ENCODE measurements at places on chromosomes 3 and 15.

GRCh38 chr15:42385206-42385979 is 26.1 kb downstream of the CAPN3 start:
- no peak for DNase-seq

GRCh38 chr3:197567904-197568681 is 12.3 kb upstream of the BDH1 start:
- DNase-seq: no peak

DNA sequence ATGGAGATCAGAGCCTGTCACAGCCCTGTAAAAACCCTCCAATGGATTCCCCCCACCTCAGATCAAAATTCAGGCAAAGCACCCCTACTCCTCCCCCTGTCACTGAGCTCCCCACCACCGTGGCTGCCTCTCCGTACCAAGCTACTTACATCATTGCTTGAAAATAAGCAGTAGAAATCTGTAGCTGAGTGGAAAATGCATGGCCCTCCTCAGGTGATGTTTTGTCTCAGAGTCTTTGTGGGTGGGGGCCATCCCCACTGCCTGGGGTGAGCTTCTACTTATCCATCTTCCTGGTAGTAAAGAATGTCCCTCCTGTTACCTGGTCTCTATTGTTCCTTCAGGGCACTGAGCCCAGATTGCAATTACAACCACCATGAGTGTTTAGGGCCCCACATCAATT is 34.5 kb downstream of the SLCO2A1 start:
- DNase-seq: no peak

DNA sequence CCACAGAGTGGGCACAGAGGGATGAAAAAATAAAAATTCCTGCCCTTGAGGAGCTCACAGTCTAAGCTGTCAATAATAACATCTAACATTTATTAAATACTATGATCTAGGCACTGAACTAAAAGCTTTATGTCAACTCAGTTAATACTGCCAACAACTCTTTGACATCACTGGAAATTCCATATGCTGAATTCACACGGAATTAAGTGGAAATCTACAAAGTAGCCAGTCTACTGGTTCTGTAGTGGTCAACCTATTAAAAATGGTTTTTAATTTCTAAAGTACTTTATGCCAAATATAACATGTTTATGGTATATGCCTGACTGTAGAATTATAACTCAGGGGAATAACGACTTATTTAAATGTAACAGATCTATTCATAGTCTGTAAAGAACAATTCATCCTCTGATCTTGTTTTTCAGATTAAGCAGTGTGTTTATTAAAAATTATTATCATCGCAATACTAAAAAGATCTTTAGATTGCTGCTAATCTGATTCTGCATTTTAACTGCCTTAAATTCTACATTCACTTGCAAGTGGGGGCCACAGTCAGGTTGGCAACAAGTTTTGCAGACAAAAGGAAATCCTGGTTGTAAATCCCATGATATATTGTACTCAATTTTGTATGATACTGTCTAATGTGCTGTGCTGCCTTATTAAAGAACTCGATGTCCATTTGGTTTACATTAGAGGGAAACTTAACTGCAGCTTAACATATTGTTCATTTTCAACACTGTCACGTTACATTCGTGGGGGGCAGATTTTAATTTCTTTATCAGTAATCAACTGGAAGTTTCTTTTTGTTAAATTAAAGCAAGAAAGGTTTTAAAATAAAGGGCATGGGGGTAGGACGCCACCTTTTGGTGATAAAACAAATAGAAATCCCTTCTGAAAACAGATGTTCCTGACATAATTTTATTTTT is 2.6 kb upstream of the FOXP1 start:
- DNase-seq: no peak

- no peak for DNase-seq
These were observed 17.5 kb upstream of the GASK1A start for GRCh38 chr3:42961633-42962032.

DNA sequence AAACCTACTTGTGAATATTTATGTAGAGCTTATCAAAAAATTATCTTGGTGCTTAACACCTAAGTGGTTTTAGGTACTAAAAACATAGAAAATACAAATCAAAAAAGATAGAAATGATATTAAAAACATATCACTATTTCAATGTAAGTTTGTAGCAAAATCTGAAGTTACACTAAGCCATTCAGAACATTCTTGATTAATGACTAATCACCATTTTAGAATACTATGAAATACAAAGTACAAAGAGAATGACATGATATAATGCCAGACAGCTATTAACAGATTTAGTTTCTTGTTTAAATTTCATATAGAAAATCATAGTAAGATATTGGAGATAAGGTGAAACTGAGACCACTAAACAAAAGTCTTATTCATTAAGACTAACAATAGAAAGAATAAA is 169.7 kb upstream of the AGTR1 start:
- no peak for DNase-seq

- DNase-seq: no peak
These were observed 613.8 kb downstream of the DIPK2A start for GRCh38 chr3:144585408-144585807.

DNA sequence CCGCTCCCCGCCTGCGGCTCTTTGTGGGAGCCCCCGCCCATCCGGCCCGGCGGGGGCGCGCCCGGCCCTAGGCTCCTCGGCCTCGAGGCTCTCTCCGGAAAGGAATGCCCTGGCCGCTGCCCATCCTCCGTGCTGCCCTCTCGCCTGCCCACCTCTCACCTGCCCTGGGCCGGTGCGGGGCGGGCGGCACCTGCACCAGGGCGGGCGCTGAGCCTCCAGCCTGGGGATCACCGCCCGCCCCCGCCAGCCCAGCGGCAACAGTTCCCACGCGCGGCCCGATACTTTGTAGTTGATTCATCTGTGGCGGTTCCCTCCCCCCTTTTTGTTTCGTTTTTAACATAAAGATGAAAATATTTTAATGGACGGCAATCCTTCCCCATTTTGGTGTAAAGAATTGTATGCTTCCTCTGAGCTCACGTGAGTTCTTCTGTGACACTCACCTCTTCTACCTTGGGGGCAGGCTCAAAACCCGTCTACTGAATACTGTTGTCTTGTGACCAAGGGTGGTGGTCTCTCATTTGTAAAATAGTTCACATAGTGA is 1.9 kb downstream of the KLF13 start:
- peak; percentile 48 for DNase-seq

GRCh38 chr3:66336333-66336766 is 115.5 kb downstream of the SLC25A26 start:
- no peak for DNase-seq

DNA sequence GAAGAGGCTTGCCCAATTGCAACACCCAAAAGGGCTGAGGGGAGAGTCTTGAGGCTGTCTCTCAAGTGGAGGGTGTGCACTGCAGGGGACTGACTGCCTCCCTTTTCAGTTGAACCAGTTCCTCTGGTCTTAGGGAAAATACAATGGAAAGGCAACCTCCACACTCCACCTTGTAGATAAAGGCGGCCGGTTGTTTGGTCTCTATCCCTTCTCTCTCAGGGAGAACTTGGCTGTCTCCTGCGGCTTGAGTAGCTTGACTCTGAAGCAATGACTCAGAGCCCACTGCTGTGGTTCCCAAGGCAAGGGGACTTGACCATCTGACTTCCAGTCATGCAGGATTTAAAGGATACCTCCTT is 143.2 kb upstream of the UMPS start:
- DNase-seq: no peak

DNA sequence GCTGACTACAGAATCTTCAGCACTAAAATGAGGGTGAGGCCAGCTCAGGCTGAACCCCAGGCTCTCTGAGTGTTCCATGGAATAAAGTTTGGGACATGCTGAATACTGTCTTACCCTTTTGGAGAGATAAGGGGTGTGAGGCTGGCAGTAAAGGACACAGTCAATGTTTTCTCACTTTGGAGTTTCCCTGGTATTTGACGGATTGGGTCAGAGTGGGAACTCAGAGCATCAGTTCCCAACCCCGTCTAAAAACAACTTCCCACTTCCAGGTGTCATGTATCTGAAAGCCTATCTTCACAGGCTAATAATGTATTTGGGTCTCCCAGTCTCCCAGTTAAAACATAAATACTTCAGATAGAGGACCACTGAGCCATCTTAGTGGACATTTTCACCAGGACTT is 180.7 kb downstream of the TLE3 start:
- DNase-seq: no peak

GRCh38 chr15:31488437-31489204 is 162.0 kb downstream of the KLF13 start:
- no peak for DNase-seq

- DNase-seq: no peak
These were observed 12.2 kb upstream of the CACNA1D start for GRCh38 chr3:53482227-53482626.

- no peak for DNase-seq
These were observed 1.7 kb downstream of the NT5DC2 start for GRCh38 chr3:52531860-52532516.

GRCh38 chr3:57354768-57355167 is 62.3 kb upstream of the ASB14 start:
- no peak for DNase-seq

DNA sequence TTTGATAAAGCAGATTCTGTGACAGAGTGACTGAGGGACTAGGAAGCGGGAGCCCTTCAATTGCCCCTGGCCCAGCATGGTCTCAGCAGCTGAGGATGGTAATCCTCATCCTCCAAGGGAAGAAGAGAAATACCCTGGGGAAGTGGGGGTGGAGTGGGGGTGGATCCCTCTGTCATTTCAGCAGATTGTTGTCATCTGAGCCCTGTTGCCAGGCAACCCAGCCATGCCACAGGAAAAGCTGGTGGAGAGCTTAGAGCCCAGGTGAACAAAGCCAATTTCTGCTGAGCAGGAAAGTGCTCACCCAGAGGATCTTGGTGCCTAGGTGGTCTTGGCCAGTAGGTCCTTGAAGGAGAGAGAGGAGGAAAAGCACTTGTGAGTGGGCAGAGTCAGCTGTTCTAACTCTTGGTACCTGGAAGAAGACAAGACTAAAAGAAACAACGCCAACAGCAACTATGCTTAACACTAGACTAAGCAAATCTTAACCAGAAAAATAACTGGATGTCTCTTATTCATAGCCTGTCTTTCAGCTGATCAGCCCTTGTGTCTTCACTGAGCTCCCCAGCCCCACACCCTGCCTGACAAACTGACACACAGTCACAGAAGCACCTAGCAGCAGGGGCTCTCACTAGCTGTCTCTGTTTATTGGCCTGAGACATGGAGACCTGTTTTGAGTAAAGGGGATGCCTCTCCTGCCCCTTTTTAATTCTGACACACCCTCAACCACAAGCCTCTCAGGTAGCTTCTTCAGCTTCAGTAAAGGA is 40.1 kb upstream of the DCLK3 start:
- DNase-seq: no peak

Data from stimulated activated CD8-positive, alpha-beta memory T cell treated with anti-CD3 and anti-CD28 coated beads, Interleukin-15, amount 100 ng/mL, for 1 hour (primary cell).